Cortex of kidney (tissue), 1 donor: ENCODE measurements at places on chromosomes 4 and X.

GRCh38 chr4:94507708-94508107 lies 56.0 kb downstream of the PDLIM5 start:
- no peak for DNase-seq

DNA sequence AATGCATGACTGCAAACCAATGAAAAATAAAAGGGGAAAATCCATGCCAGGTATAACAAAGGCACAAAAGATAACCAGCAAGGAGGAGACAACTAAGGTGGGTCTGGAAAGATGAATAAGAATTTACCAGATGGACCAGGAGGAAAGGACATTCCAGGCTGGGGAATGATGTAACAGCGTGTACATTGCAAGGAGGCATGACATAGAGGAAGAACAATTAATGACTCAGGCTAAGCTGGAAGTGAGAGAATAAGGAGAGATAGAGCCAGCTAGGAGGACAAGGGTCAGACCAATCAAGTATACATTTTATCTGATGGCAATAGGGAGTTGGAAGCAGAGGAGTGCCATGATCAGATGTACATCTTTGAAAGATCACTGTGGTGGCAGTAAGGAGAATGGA lies 57.0 kb downstream of the MTMR8 start:
- no peak for DNase-seq

DNA sequence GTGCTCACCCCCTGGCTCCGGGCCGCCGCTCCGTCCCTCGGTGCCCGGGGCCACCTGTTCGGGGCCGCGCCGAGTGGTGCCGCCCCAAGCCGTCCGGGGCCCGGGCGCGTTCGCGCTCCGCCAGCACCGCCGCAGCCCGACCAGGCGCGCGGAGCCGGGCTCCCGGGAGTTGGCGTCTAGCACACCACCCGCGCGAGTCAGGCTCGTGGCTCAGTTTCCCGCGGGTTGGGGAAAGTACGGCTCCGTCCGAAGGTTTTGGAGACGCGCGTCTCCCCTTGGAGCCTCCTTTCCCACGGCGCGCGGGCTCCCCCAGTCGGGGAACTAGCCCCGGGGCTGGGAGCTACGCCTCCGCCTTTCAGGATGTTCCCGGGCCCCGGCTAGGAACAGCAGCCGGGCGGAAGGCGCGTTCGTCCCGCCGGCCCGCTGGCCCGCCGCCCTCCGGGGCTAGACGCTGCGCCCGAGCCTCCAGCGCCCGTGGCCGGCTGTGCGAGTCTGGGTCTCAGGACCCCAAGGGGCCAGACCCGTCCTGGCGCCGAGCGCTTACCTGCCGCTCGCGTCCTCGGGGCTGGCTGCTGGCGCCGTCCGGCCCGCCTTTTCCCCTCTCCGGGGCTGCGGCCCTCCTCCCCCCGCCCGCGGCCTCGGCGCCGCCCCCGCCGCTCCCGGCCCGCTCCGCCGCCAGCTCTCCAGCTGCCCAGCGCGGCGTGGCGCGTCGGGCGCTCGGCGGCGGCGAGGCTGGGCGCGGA lies at the start of gene ADGRG2:
Gene ADGRG2, minus strand, starts transcription at position 571 of the 743 bp plus-strand sequence. CDS start 53,634 bp downstream, outside the sequence.
- no peak for DNase-seq

- DNase-seq = no peak
Observed at GRCh38 chr4:143514169-143514495, 630 bp downstream of the SMARCA5 start.

DNA sequence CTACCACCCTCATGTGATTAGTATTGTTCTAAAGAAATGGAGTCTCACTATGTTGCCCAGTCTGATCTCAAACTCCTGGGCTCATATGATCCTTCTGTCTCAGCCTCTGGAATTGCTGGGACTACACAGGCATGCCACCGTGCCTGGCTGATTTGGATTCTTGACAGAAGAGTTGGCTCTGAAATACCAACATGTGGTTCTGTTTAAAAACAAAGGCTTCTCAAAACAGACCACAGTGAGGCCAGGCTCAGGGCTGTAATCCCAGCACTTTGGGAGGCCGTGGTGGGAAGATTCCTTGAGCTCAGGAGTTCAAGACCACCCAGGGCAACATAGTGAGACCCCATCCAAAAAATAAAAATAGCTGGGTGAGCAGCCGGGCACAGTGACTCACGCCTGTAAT lies 126.7 kb downstream of the DHRSX start:
- DNase-seq = no peak

- DNase-seq = no peak
Observed at GRCh38 chrX:134020910-134021309, 35.5 kb upstream of the GPC3 start.

GRCh38 chr4:163249042-163249441 lies 82.4 kb upstream of the NAF1 start:
- no peak for DNase-seq

- DNase-seq = no peak
Observed at GRCh38 chr4:7843831-7844593, 95.6 kb downstream of the AFAP1 start.
